ENCODE measurements at places on chromosomes 12 and 14.

GRCh38 chr12:54526812-54527630, 22.4 kb upstream of the PDE1B start:
- no peak for DNase-seq

DNA sequence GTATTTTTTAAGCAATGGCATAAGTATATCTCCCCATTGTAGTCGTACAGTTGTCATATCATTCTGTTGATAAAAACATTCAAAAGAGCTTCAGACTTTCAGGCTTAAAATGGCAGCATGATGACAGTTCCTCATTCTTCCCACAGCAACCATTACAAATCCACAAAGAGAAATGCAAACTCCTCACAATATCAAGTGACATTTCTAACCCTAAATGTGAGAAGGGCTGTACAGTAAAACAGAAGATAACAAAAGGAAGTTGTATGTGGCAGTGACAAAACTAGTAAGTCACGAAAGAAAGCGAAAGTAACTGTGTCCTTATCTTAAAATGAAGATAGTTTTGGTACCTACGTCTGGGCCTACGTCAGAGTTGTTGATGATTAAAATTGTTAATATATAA, 46.7 kb downstream of the GXYLT1 start:
- DNase-seq = no peak

DNA sequence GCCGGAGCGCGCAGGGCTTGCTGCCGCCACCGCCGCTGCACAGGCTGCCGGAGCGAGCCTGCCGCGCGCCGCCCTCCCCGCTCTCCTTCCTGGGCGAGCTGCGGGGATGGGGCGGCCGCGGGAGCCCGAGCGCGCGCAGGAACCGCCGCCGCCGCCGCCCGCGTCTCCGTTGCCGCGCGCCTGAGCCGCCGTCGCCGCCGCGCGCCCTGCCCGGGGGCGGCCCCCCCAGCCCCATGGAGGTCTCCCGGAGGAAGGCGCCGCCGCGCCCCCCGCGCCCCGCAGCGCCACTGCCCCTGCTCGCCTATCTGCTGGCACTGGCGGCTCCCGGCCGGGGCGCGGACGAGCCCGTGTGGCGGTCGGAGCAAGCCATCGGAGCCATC, 352 bp downstream of the PLXNC1 start:
- no peak for DNase-seq

DNA sequence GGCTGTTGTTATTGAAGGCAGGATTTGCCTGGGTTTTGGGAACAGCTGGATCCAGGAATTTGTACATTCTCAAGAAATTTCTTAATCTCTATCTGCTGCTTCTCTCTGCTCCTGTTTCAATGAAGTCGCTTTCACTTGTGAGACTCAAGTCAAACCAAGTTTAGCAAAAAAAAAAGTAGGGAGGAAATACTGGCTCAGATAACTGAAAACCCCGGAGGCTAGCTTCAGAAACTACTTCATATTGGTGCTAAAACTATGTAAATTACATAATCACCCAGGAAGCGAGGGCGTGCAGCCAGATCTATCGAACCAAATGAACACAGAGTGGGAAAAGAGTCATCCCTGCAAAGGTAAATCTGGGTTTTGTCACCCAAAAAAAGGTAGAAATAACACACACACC, 68.3 kb upstream of the FICD start:
- DNase-seq = no peak

DNA sequence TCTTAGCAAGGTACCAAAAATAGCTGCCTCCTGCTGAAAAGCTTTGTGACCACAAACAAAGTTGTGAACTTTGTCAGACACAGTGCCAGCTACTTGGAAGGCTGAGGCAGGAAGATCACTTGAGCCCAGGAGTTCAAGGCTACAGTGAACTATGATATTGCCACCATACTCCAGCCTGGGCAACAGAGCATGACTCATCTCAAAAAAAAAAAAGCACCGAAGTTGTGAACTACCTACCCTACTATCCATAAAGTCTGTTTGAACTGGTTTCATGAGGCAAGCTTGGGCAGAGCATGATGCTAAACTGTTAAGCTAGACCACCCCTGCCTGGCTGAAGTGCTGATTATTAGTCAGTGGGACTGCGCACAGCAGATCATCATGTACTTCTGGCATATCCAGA, 75.5 kb downstream of the RAD52 start:
- no peak for DNase-seq

DNA sequence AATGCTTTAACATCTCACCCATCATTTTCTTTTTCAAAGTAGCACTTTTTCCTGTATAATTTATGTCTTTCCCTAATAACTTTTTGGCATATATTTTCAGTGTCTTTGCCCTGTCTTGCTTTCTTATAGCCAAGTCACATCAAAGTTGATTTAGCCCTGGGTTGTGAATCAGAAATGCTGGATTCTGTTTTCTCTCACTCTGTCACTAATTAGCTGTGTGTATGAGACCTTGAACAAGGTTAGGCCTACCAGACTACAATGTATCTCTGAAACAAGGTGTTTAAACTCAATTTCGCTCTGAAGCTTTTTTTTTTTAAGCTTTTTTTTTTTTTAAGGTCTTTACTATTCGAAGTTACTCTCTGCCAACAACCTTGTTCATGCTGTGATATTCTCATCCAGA, 25.7 kb downstream of the CNOT2 start:
- no peak for DNase-seq

GRCh38 chr12:6277982-6278438, 32.5 kb upstream of the PLEKHG6 start:
- no peak for DNase-seq

DNA sequence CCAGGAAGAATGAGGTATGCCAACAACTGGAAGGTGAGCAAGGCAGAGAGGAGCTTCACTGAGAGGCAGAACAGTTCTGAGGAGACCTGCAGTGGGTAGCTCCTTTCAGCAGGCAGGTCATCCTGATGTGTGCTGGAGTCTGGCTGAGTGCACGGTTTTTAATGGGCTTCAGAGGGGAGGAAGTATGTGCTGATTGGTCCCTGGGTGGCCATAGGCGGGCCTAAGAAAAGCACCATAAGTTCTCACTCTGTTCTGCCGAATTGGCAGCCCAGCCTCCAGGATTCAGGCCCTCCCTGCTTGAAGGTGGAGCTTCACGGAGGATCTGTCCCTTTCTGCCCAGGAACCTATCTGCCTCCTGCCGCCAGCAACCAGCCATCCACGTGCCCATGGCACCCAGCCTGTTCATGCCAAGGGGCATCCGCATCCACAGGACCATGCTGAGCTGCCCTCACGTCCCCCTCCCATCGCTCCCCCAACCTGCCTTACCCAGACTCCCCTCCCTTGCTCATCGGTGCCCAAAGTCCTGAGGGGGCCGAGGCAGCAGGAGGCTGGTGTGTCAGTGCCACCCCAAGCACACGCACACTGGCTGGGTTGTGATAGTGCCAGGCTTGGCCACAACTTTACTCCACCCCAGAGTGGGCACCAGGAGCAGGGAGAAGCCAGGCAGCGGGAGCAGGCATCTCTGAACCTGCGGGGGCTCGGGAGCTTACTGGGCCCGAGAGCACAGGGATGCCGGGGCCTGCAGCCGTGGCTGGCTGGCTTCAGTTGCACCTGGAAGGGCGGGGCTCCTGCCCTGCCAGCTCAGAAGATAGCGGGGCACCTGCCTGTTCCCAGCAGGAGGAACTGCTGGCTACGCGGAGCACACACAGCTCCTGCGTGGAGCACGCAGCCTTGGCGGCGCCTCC, 608.4 kb upstream of the FOXG1 start:
- DNase-seq = no peak

GRCh38 chr14:24913746-24914145, 136.2 kb downstream of the STXBP6 start:
- no peak for DNase-seq

DNA sequence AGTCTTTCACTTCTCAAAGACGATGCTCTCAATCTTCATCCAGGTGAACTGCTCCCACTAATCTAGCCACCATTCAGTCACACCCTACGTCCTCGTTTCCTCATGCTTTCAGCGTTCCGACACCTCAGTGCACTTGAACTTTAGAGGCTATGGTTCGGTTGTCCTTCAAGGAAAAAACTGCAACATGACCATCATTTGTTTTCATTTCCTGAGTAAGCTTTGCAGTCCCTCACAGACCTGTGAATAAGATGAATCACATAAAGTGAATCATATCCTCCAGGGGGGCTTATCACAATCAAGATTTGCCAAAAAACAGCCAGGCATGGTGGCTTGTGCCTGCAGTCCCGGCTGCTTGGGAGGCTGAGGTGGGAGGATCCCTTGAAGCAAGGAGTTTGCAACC, 80.2 kb downstream of the TMCC3 start:
- no peak for DNase-seq
